ENCODE measurements at places on chromosomes 1 and 21.

DNA sequence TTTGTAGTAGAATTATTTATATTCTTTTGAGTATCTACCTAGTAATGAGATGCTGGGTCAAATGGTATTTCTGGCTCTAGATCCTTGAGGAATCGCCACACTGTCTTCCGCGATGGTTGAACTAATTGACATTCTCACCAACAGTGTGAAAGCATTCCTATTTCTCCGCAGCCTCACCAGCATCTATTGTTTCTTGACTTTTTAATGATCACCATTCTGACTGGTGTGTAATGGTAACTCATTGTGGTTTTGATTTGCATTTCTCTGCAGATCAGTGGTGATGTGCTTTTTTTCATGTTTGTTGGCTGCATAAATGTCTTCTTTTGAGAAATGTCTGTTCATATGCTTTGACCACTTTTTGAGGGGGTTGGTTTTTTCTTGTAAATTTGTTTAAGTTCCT is 15.3 kb upstream of the IL23R start:
- DNase-seq, result no peak

GRCh38 chr1:41427122-41427913 is 57.2 kb downstream of the EDN2 start:
- no peak for DNase-seq

- no peak for DNase-seq
Measured at GRCh38 chr1:243723458-243724043, 126.5 kb downstream of the AKT3 start.

DNA sequence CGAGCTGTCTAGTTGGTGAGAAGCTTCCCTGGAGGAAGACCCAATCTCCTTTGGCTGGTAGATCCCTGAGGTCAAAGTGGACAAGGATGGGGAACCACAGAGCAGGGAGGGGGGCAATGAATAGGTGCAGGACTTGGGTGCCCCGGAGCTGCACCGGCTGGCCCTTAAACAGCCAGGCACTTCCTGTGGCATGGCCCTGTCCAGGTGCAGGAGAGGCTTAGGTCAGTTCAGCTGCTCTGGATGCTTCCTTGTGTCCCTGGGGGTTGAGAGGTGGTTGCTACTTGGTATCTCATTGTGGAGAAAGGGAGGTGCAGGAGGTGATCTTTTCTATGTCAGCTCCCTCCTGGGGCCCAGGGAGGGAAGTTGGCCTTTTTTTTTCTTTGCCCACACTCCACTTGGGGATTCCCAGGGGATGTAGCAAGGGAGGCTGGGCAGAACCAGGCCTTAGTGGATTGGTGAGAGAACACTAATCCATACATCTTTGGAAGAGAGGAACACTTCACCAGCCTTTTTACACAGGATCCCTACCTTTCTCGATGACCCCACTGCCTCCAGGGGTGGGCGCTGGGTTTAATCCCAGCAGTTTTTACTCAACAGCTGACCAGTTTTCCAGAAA is 1.2 kb upstream of the ST3GAL3 start:
- DNase-seq, result peak; percentile 42

GRCh38 chr1:109995536-109995935 is 11.0 kb downstream of the AHCYL1 start:
- no peak for DNase-seq
